ENCODE measurements at places on chromosomes 11 and 22.

GRCh38 chr22:49568751-49569285, 258.9 kb downstream of the BRD1 start:
- no peak for DNase-seq

DNA sequence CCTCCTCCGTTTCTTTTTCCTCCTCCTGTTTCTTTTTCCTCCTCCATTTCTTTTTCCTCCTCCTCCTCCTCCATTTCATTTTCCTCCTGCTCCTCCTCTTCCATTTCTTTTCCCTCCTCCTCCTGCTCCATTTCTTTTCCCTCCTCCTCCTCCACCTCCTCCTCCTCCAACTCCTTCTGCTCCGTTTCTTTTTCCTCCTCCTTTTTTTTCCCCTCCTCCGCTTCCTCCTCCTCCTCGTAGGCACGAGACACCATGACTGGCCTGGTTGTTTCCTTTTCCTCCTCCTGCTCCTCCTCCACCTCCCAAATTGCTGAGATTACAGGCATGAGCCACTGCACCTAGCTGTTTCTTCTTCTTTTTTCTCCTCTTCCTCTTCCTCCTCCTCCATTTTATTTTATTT, 25.6 kb upstream of the DRICH1 start:
- DNase-seq: no peak

DNA sequence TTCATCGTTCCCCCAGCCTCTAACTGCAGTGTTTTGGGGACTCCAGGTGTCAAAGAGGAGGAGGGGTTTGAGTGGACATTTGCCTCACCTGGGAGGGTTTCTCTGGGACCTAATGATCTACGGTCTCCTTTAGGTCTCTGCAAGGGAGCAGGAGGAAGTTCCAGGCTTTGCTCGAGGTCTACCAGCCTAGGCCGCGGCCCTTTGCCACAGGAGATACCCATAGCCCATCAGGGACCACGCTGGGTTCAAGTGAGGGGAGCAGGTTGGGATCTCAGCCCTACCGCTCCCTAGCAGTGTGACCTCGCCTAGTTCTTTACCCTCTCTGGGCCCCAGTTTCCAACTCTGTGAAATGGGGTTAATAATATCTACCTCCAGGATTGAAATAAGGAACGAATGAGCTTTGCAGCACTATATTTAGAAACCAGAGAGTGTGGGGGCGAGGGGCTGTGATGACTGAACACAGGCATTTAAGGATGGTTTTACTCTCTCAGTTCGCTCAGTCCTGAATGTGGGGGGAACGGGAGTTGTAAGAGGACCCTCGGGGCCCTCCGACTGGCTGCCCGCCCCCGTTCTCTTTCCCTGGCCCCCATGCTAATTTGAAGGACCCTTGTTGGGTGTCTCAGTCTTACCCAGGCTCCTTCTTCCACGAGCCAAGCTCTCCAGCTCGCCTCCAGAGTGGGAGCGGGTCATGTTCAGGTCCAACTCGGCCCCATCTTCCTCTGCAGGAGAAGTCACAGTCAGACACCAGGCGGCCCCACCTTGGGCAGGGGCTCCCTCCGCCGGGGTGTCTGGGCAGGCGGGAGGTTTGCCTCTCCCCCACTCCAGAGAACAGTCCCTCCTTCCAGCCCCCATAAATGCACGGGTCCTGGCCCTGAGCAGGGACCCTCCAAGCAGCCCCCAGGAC, 11.7 kb downstream of the PDGFB start:
- DNase-seq: no peak

DNA sequence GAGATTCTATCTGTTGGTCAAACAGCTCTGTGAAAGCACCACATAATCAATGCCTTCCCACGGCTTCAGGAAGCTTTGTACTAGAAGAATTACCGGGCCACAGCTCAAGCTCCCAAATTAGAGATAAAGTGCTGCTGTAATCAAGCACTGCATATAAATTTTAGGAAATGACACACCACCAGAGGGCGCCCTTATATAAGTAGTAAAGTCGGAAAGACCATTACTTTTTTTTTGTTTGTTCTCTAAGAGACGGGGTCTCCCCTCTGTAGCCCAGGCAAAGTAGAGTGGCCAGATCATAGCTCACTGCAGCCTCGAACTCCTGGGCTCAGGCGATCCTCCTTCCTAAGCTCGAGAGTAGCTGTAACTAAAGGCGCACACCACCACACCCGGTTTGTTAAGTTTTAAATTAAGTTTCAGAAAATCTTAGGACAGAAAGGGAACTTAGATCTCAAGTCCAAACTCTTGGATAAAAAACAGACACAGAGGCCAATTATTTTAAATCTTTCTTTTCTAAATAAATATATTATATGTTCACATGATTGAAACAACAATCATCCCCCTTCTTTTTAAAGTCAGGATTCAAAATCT, 32.6 kb downstream of the PRCP start:
- peak; percentile 57 for DNase-seq

GRCh38 chr11:94457118-94458029, 36.3 kb downstream of the MRE11 start:
- DNase-seq: no peak

GRCh38 chr11:128021349-128022006, 565.9 kb downstream of the ETS1 start:
- DNase-seq: no peak

GRCh38 chr11:93519179-93519578, 24.0 kb downstream of the SMCO4 start:
- no peak for DNase-seq

DNA sequence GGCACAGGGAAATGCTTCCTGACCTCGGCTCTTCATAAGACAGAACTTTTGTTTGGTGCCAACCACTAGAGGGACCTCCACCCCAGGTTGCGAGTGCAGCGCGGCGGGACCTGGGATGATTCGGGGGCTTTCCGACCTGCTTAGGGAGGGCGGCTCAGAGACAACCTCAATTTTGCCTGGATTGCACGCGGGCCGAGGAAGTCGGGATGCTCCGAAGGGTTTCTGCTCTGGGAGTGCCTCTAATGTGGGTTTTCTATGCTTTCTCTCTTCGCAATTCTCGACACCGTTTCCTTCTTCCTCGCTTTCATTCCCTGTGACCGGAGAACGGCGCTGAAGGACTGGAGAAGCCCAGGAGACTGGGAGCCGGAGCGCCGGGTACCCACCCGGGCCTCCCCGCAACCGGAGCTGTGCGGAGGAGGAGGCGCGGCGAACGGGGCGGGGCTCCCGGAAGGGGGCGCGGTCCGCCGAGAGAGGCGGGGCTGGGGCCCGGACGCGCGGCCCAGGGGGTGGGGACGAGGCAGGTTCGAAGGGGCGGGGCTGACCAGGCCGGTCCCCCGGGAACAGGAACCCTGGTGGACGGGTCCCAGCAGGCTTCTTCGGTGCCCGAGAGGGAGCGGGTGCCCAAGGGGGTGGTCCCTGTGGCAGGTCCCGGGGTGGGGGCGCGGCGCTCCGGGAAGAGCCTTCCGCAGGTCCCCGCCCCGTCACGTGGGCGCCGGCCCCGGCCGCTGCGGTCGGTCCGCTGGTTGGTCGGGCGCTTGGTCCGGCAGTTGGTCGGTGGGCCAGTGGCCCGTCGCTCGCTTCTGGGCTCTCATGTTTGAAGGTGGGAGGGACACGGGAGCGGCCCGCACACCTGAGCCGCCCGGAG, at the start of gene PPFIBP2:
TSS of gene PPFIBP2 (plus strand) at position 766 of the 865 bp plus-strand sequence. CDS start 35,477 bp downstream, outside the sequence.
- peak; percentile 87 for DNase-seq

GRCh38 chr11:106288057-106288456, 210.6 kb downstream of the AASDHPPT start:
- DNase-seq: no peak

GRCh38 chr11:8342821-8343681, 79.4 kb upstream of the LMO1 start:
- DNase-seq: no peak

- peak; percentile 40 for DNase-seq
These were observed 75.8 kb downstream of the GGTLC2 start for GRCh38 chr22:22720201-22720723.

DNA sequence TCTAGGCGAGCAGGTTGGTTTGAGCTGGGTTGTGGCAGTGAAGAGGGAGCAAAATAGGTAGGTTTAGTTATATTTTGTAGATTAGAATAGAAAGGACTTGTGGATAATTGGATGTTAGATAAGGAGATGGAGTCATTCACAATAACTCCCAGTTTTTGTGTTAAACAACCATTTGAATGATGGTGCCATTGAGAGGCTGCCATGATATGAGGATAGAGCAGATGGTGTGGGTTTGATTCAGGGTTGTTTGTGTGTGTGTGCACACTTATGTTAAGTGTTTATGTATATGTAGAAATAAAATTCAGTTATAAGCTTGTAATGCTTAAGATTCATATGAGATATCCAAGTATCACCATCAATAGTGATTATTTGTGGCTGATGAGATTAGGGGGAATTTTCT, 166.6 kb downstream of the NXPE2 start:
- DNase-seq: no peak

GRCh38 chr11:71251761-71252268, 562 bp downstream of the SHANK2 start:
- peak; percentile 39 for DNase-seq

GRCh38 chr11:17734418-17734911, at the start of gene KCNC1:
KCNC1 (plus strand) TSS chr11:17734781; CDS start chr11:17736003, 1,222 bp downstream.
- peak; percentile 58 for DNase-seq

DNA sequence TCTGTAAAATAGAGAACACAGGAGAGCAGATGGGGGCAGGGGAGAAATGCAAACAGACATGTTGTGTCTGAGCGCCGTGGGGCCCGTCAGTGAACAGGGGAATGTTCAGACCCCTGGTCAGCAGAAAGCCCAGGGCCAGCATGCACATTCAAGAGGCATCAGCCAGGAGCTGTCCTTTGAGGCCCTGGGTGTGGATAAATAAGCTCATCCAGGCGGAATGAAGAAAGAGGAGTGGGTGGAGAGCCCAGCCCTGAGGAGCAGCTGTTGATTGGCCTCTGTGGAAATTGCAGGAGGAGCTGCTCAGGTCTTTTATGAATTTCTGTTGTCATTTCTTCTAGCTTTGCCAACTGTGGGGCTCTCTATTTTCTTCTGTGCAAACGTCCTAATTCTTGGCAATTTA, 49.7 kb upstream of the CECR2 start:
- DNase-seq: no peak

DNA sequence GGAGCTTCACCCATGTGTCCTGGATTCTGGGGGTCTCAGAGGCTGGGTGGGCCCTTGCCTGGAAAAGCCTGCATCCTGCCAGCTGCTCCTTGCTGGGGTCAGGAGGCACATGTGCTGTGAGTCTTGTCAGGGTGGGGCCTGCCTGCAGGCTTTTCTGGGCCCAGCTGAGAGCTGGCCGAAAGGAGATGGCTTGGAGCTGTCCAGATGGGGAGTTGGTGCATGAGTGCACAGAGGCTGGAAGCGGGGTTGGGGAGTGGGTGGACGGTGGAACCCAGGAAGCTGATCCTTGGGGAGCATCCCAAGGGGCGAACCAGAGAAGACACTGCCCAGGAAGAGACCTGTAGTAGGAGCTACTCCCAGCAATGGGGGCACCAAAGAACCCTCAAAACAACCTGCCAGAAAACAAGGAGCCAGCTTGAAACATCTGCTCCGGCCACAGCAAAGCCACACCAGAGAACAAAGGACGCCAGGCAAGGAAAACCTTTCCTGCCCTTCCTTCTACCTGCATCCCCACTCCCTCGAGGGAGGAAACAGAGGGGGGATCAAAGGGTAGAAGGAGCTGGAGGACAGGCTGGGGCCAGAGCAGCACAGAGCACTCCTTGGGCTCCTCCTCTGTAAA, 8.2 kb upstream of the KCTD17 start:
- no peak for DNase-seq

GRCh38 chr11:83521647-83522596, 235.8 kb upstream of the CCDC90B start:
- DNase-seq: no peak

DNA sequence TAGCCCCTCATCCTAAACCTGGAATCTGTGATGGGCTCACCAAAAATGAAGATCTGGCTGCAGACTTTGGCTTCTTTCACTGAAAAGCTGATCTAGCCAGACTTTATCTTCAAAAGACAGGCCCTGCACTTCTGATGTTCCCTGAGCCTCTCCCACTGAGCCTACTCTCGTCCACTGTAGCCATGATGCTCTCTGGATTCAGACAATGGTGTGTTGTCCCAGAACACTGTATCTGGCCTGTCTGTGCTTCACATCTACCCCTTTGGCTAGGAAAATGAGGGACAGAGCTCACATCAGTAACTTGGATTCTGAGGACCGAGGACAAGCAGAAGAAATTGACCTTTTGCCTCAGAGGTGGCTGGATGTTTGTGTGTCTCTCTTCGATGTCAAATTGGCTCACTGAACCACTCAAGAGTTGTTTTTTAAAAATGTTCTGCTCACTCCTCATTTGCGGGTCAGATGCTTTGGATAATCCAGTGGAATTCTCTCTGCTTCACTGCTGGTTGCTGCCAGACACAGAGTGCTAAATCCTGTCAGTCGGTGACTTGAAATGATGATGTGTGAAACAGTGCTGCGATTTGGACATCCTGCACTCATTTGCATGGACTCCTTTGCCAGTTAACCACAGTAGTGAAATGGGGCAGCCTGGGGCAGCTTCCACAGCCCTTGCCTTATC, 67.5 kb downstream of the ARFGAP2 start:
- peak; percentile 49 for DNase-seq

GRCh38 chr22:39960791-39961746, 872 bp downstream of the TMA7B start:
- peak; percentile 27 for DNase-seq

DNA sequence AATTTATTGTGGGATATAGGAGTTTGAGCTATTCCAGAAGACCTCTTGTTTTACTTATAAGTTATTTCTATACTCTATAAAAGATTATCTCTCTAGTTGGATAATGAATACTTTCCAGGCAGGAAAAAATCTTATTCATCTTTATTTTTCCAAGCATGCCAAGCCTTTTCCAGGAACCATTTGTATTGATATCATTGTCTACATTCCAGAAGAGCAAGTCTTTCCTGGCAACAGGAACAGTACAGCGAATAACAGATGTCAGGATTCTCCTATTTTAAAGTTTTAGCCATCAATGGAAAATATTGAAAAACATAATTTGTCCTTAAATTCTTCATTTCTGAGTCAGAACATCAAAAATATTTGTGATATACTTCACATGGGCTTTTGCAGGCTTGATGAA, 5.2 kb upstream of the NXPE1 start:
- no peak for DNase-seq

- no peak for DNase-seq
These were observed 22.9 kb upstream of the PDE2A start for GRCh38 chr11:72696866-72697700.

DNA sequence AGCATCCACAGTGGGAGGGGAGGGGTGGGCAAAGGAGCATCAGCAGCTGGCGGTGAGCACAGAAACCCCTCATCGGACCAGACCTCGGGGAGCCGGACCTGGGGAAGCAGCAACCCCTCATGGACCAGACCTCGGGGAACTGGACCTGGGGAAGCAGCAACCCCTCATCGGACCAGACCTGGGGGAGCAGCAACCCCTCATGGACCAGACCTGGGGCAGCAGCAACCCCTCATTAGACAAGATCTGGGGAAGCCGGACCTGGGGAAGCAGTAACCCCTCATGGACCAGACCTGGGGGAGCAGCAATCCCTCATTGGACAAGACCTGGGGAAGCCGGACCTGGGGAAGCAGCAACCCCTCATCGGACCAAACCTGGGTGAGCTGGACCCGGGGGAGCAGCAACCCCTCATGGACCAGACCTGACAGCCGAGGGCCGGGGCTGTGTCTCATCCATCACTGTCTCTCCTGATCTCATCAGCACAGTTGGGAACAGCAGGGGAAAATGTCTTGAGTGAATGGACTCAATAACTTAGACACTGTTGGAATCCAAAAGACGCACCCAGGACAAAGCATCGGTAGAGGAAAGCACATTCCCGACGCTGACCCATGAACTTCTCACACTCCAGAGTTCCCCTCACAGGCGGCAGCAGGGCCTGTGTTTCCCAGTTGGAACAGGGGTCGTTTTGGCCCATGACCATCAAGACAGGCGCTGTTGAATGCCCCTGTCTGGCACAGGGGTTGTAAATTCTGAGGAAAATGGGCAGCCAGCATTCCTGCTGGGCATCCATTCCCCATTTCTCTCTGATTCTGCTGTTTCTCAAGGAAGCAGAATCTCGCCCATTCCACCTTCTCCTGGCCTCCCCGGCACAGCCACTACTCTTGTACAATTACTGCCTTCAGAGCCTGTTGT, 1494.6 kb downstream of the TBC1D22A start:
- DNase-seq: no peak
